ENCODE measurements at places on chromosomes 3 and 15.

- DNase-seq, result no peak
Measured at GRCh38 chr15:31964586-31965307, 65.6 kb upstream of the CHRNA7 start.

DNA sequence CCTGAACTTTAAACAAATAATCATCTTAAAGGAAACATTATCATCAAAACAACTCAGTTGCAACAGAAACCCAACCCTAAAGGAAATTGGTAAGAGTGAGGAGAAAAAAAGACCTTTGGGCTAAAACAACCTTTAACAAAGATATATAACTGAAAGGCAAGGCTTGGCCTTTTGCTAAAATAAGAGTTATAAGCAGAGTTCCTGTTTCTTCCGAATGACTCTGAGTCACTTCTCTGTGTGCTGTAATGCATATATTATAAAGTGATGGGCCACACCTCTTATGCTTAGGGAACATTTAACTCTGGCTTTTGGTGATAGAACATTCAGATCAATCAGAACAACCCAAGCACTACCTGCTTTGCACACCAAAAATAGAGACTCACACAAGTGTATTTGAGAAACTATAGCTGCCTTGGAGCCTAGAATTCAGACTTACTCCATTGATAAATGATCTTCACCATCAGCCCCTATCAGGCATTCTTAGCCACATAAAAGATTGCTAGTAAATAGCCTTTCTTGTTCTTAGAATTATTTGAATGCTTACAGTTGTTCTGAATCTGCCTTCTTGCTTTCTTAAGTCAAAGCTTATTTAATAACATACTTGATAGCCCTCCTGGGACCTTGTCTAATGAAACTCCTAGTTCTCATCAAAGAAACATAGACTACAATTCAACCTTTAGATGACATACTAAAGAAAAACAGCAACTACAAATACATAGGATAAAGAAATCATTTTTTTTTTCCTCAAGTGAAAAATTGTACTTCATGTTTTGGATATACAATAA, 294.2 kb upstream of the SEMA6D start:
- no peak for DNase-seq

DNA sequence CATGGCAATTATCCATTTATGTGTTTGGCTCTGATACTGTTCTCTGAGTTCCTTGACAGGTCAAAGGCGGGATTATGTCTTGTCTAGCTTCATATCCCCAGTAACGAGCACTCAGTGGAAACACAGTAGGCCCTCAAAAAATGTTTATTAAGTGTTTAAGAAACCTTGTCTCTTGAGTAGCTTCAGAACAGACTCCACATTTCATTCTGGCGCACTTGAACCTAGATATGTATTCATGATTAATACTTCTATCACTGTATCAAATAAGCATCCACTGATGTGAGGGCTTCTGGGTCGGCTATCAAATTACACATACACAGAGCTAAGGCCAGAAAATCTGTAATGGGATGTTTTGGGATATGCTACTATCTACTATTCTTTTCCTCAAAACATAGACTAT, 4.6 kb downstream of the CBLB start:
- no peak for DNase-seq

DNA sequence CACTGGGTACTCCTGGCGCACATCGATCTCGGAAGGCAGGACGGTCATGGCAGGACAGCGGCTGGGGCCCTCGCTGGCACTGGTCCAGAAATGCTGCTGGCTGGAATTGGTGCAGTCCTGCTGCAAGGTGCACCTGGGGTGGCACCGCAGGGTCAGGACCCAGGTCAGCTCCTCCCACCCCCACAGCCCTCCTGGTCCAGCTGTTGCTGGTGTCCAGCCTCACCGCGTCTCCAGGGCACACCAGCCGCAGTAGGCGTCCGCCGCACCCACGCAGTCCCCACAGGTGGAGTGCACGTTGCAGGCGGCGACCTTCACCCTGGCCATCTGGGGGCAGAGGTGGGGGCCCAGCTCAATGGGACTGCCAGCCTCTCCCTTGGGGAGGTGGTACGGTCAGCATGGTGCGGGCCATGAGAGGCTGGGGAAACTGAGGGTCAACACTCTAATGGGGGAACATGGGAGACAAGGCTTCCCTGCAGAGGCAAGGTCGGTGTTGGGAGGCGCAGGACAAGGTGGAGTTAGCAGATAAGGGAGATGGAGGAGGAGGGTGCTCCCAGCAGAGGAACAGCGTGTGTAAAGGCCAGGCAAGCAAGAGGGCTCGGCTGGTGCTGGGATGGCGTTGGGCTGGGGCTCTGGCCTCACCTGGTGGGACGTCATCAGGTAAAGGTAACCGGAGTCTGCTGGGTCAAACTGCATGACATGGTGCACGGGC, 20.4 kb downstream of the PLXND1 start:
- DNase-seq, result no peak

DNA sequence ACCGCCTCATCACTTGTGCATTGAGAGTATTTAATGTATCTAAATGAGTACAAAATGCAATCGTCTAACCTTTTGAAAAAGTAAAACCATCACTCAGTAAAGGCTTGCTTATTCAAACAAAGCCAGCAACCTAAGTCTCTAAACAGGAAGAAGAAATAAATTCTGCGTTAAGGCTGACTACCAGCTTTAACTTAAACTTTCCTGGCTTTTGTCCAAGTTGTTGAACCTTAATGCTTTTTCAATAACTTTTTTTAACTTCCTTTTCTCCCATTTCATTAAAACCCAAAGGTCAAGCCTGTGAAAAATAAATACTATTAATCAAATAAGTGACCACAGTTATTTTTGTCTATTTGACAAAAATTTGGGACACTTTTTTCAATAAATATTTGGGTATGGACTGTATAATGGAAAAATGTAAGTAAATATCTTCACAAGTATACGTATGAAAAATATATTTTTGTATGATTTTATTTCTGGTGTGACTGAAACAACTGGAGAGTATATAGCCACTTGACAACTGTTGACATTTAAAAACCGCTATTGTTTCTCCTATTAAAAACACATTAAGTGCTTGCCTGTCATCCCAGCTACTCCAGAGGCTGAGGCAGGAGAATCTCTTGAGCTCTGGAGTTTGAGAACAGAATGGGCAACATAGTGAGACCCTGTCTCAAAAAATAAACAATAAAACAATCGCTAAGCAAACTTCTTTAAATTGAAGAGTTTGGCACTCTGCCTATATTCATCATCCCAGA, 2.9 kb downstream of the KLHL24 start:
- DNase-seq, result no peak

GRCh38 chr3:53156368-53156834, 4.6 kb upstream of the PRKCD start:
- no peak for DNase-seq

DNA sequence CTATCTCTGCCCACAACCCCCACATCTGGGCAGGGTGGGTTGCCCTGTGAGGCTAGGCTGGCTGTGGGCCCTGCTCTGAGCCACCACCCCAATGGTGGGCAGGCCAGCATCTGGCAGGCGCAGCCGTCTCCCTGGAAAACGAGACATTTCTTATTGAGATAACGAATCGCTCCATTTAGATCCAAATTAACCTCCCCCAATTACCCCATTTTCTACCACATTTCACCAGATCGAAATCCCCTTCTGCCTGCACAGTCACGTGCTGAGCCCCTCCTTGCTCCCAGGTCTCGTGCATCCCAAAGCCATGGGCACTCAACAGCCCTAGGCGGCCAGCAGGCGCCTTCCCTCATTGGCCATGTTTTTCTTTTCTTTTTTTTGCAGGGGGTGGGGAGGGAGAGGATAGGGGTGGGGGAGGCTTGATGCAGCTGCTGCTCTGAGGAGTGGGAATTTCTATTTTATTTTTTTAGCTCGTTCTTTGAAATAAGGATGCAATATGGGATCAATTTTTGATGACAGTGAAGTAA, 53.0 kb upstream of the TMEM115 start:
- no peak for DNase-seq

DNA sequence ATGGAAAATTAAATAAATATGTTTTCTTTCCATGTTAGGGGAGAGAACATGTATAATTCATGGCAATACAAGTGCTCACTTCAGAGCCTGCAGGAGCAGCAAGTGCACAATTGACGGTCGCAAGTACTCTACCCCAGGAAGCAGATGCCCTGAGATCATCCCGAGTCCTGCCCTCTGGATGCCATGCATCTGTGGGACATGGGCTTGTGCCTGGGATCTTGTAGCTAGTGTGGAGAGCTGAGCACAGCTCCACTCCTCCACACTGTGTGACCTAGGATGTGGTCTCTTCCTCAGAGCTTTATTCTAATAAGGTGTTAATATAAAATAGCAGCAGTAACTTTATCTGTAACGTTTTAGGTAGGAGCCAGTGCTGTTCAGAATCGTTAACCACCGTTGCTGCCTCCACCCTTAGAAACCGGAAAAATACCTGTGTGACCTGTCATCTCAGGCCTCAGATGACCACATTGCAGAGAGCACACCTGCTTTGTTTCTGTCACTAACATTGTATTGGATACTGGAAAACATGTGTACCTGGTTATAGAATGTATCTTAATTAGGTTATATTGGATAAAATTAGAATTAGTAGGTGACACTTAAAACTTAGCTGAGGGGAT, 105.0 kb upstream of the GOLGA6L6 start:
- DNase-seq, result no peak

DNA sequence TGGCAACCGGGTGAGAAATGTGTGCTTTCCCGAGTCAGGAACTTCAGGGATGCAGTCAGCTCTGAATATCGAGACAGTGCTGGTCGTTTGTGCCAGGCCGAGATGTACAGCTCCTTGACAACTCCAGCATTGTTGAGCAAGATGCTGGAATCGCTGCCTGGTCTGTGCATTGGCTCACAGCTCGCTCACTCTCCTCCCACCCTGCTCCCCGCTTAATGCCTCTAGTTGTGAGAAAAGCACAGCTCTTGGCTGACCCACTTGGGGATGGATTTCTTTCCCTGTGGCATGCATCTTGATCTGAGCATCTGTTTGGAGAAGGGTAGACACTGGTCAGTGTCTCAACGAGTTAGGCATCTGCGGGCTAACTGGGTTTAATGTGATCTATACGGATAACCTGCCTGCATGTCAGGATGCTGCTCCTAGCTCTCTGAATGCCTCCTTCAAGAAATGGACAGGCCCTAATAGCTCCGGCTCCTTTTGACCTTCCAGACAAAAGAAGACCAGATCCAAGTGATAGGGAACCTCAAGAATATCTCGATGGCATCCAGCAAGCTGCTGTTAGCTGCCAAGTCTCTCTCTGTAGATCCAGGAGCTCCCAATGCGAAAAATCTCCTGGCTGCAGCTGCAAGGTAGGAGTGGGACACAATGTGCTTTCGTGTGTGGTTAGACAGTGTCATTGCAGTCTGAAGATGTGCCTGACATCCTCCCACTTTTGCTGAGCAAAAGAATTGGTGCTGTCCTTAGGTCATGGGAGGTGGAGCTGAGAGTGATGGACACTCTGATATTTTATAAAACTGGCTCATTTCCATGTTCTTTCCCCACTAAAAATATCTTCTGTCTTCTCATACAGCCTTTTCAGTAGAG, 302.2 kb upstream of the TPM1 start:
- DNase-seq, result no peak

DNA sequence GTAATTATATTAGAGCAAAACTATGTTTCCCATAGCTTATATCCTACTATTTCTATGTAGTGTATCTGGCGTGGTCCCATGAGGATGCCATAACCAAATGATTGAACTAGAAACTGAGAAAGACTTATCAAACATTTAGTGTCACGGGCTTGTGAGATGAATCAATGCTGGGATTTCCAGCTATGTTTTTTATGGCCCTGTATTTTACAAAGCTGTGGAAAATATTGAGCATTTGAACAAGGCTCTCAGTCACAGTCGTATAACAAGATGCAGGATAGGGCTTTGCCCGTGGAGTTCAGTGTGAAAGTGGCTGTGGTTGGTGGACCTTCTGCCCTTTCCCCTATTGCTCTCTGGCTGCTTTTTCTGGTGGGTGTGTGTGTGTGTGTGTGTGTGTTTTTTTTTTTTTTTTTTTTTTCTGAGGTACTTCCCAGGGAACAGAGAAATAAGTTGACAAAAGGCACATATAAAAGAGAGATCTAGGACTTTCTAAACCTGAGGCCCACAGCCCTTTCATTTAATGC, 60.7 kb downstream of the CACNA1D start:
- DNase-seq, result no peak

DNA sequence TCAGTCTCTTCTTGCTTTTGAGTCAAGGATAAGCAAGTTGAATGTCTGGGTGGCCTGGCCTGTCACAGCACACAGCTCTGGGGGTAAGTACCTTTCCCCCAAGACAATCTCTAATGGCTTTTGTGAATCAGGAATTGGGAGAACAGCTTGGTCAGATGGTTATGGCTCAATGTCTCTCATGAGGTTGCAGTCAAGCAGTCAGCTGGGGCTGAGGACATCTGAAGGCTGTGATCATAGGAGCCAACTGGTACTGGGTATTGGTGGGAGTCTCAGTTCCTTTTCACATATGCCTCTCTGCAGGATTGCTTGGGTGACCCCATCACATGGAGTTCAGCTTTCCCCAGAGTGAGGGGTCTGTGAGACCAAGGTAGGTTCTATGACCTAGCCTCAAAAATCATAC, 33.0 kb upstream of the TMEM158 start:
- no peak for DNase-seq

DNA sequence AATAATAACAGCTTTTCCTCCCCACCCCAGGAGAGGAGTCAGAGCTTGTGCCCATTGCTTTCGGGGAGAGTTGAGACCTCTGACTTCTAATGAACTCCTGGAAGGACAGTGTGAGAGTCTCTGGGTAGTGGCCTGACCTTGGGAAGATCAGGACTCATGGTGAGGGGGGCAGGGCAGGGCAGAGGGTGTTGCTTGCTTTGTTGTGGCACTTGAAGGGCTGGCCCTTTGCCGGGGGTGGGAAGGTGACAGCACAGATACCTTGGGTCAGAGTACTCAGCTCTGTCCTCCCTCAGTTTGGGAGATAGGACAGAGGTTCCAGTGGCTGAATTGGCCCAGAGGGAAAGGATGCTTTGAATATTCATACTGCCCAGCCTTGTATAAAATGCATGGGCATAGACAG, 15.8 kb downstream of the RBP2 start:
- no peak for DNase-seq

DNA sequence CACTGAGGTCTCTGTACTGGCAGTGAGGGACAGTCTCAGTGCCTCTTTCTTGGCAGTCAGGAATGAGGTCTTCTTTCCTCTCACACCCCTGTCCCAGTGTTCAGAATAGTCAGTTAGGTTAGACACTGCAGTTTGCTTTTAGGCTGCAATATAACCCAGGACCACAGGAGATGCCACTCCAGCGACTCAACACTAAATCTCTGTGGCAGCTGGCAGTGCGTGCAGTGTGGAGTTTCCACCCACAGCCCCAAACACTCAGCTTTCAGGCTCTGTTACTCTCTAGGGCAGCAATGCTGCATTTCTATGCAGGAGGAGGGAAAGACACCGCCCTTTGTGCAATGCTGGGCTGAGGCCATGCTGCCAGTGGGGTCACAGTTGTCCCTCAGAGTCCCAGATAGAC, 150.2 kb upstream of the SUCLG2 start:
- no peak for DNase-seq
